ENCODE measurements at places on chromosomes 3 and 15.

GRCh38 chr3:141000686-141001085 is 50.5 kb upstream of the SPSB4 start:
- no peak for DNase-seq

- no peak for DNase-seq
Observed at GRCh38 chr15:70400766-70401541, 303.2 kb upstream of the TLE3 start.

GRCh38 chr3:194714137-194714455 is 28.4 kb downstream of the FAM43A start:
- no peak for DNase-seq

GRCh38 chr3:39292961-39293360 is 13.1 kb upstream of the CX3CR1 start:
- DNase-seq: no peak

- no peak for DNase-seq
Observed at GRCh38 chr15:70430069-70430468, 332.4 kb upstream of the TLE3 start.

- DNase-seq: no peak
Observed at GRCh38 chr3:129107793-129108192, 13.8 kb downstream of the RAB43 start.

DNA sequence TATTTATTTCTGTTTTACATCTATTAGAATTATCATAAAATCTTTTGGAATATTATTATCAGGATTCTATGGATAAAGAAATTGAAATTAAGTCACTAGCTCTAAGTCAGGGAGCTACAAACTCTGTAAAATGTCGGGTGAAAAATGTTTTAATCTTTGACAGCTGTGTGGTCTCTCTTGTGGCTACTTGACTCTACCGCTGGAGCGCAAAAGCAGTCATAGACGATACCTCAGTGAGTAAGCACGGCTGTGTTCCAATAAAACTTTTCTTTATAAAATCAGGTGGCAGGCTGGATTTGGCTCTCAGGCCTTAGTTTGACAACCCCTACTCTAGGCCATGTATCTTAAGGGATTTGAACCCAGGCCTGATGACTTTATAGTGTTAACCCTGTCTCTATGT is 88.5 kb upstream of the PFN2 start:
- DNase-seq: no peak

DNA sequence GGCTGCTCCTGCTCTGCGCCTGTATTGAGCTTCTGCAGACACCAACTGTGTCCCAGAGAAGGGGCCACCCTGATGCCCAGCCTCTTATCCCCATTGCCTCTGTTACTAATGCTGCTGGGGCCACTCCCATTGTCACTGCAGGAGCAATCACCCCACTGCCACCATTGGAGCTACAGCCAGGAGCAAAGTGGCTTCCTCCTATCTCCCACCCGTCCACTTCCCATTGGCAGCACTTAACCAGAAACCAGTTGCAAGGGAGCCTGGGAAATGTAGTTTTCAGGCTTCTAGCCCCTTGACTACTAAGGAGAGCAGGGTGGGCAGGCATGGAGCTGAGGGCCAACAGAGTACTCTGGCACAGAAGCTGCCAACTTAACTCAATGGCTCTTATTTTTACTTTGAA is 55.9 kb upstream of the KLF13 start:
- DNase-seq: no peak

GRCh38 chr3:173699353-173699752 is 301.8 kb downstream of the NLGN1 start:
- no peak for DNase-seq

Data from stimulated activated CD4-positive, alpha-beta T cell treated with anti-CD3 and anti-CD28 coated beads, Interleukin-1b, Interleukin-23, amount 100 ng/mL, for 1 hour (primary cell).